Kidney (tissue), 22 donors: ENCODE measurements at places on chromosomes 5 and 9. TPM values are rescaled to one million over a fixed set of nuclear protein-coding genes. Genes with fewer than 3 reads are reported as not detected.

- no peaks in the 10 kb centered on the region for H3K27me3 ChIP-seq
- no peaks in the 10 kb centered on the region for H3K4me1 ChIP-seq
- no peak for DNase-seq
- no peak overlapping the region for H3K27ac ChIP-seq
- H3K4me3 ChIP-seq, result no peak overlapping the region
Measured at GRCh38 chr5:19547640-19548039, 440.4 kb downstream of the CDH18 start.

The SLC30A5 gene
- 53.3 TPM for total RNA-seq

GRCh38 chr5:14724633-14725032 is 60.1 kb downstream of the OTULIN start:
- H3K27me3 ChIP-seq, result no peaks in the 10 kb centered on the region
- H3K4me1 ChIP-seq, result peaks cover 2% of the 10 kb centered on the region
- H3K27ac ChIP-seq, result no peak overlapping the region
- no peak overlapping the region for H3K4me3 ChIP-seq

- DNase-seq, result no peak
- H3K4me3 ChIP-seq, result no peak overlapping the region
- H3K27ac ChIP-seq, result no peak overlapping the region
- H3K4me1 ChIP-seq, result no peaks in the 10 kb centered on the region
- no peaks in the 10 kb centered on the region for H3K27me3 ChIP-seq
Measured at GRCh38 chr5:96072138-96072790, 110.6 kb upstream of the ELL2 start.

DNA sequence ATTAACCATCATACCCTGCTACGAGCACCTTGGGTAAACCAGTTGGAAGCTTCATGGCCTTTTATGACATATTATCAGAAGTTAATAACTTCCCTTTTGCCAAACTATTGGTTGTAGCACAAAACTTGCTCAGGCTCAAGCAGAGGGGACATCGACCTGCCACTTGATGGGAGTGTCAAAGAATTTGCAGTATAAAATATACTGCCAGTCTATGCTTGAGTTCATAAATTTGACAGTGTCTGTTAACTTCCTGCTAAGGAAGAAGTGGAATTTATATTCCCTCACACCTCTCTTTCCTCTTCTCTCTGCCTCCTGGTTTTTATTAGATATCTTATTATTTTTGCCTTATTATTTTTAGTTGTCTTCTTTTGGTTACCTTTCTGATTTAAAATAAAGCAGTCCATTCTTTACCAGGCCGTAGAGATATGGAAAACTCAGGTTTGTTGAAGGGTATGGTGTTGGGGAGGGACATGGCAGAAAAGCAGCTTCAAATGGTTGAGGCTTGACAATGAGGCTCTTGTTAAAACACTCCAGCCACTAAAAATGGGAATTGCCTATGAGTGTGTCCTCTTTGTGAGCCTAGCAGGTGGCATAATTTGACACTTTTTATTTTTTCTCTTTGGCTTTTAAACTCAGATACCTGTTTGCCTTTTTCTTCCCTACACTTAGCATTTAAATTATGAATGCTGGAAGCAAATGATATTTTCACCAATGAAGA is 298.0 kb downstream of the DOCK8 start:
- H3K36me3 ChIP-seq, result no peaks in the 10 kb centered on the region
- no peak overlapping the region for H3K27ac ChIP-seq
- no peaks in the 10 kb centered on the region for H3K4me1 ChIP-seq
- no peaks in the 10 kb centered on the region for H3K27me3 ChIP-seq

GRCh38 chr5:11191673-11192072 is 430.6 kb upstream of the DAP start:
- H3K36me3 ChIP-seq, result no peaks in the 10 kb centered on the region
- no peak for DNase-seq
- no peaks in the 10 kb centered on the region for H3K4me1 ChIP-seq
- no peak overlapping the region for H3K4me3 ChIP-seq

The PSD2 gene
- 0.13 TPM for total RNA-seq

The ENTPD2 gene
- total RNA-seq, result 9.3 TPM

The MYOZ3 gene
- total RNA-seq, result 0.66 TPM

DNA sequence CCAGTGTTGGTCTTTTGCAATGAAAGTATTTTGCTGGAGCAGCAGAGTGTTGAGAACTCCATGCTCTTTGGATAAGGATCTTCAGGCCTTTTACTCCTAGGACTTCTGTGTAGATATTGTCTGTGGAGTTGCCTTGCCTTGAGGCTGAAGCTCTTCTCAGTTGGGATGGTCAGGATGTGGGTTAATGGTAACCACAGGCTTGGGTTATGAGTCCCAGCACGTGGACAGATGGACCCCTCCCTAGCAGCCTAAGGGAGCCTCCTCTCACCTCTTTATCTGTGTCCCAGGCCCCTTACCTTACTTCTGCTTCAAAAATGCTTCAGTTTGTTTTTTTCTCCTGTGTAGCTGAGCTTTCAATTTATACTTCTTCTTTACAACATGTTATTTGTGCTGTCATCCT is 109.9 kb downstream of the MEGF10 start:
- H3K27ac ChIP-seq, result no peak overlapping the region
- no peak overlapping the region for H3K4me3 ChIP-seq
- no peaks in the 10 kb centered on the region for H3K4me1 ChIP-seq
- no peaks in the 10 kb centered on the region for H3K27me3 ChIP-seq
- no peaks in the 10 kb centered on the region for H3K36me3 ChIP-seq
